ENCODE measurements at places on chromosomes 16 and 17.
A peak's percentile ranks its signal among the peaks of the same experiment; 100 is the strongest.

DNA sequence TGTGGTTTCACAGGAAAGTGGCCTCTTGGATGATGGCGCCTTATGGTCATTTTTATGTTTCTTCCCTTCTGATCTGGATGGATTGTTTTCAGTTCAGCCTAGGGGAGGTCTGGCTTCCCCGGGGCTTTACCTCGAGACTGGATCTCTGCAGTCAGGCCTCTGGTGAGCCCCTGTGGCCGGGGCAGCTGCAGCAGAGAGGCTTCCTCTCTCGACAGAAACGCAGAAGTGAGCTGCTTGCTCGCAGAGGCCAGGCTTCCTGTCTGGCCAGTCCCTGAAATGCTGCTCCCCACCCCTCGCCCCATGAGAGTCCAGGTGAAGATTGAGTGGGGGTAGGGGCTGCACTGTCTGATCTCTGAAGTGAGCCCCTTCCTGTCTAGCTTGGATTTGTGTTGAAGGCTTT lies 44.0 kb downstream of the PLCG2 start:
- no peak for DNase-seq

DNA sequence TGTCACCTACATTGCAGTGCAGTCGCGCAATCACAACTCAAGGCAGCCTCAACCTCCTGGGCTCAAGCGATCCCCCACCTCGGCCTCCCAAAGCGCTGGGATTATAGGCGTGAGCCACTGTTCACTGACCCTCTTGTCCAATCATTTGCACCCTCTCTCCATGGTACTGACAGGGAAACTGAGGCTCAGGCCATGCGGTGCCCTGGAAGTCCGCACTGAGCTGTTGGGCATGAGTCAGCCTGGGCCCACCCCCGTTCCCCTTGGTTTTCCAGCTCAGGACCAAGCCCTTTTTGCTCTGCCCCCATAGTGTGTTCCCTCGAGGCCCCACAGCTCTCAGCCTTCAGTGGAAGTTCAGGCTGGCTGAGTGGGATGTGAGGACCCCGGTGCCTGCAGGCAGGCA lies 10.1 kb downstream of the GSE1 start:
- no peak for DNase-seq

- no peak for DNase-seq
These were observed 8.7 kb downstream of the MXRA7 start for GRCh38 chr17:76702076-76702475.

DNA sequence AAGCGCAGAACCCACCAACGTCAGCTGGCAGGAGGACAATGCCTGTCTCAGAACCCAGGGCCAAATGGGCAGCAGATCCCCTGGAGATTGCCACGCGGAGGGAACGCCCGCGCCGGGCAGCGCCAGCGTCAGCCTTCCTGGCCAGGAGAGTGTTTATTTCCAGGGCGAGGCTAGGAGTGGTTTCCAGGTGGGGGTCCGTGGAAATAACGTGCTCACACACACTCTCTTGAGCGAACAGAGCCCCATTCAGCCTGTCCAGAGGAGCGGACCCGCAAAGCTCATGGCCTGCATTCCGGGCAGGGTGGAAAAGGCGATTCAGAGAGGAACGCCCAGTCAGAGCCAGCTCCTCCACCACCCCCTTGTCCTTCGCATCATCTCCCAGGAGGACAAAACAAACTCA lies 40.3 kb downstream of the SDK2 start:
- DNase-seq, result no peak

- no peak for DNase-seq
These were observed 612 bp downstream of the CISD3 start for GRCh38 chr17:38730526-38731379.

- DNase-seq, result no peak
These were observed 5.4 kb downstream of the WBP2 start for GRCh38 chr17:75849724-75850123.

GRCh38 chr17:22703204-22703603 lies 1010.9 kb downstream of the KCNJ18 start:
- no peak for DNase-seq

DNA sequence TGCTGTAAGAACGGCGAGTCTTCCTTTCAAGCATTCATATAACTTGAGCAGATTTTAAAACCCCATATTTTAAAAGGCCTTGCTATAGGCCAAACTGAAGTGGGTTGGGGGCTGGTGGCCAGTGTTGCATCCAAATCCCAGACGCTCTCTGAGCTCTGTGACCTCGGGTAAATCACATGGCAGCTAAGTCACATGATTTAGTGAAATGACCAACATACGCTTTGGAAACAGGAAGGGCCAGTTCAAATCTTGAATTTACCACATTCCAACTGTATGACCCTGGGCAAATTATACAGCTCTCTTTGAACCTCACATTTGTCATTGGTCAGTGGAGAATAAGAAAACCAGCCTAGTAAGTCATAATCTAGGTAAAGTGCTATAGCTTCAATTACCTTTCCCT lies 519.3 kb downstream of the HAPSTR1 start:
- no peak for DNase-seq

GRCh38 chr16:12735805-12736204 lies 67.9 kb downstream of the CPPED1 start:
- no peak for DNase-seq

DNA sequence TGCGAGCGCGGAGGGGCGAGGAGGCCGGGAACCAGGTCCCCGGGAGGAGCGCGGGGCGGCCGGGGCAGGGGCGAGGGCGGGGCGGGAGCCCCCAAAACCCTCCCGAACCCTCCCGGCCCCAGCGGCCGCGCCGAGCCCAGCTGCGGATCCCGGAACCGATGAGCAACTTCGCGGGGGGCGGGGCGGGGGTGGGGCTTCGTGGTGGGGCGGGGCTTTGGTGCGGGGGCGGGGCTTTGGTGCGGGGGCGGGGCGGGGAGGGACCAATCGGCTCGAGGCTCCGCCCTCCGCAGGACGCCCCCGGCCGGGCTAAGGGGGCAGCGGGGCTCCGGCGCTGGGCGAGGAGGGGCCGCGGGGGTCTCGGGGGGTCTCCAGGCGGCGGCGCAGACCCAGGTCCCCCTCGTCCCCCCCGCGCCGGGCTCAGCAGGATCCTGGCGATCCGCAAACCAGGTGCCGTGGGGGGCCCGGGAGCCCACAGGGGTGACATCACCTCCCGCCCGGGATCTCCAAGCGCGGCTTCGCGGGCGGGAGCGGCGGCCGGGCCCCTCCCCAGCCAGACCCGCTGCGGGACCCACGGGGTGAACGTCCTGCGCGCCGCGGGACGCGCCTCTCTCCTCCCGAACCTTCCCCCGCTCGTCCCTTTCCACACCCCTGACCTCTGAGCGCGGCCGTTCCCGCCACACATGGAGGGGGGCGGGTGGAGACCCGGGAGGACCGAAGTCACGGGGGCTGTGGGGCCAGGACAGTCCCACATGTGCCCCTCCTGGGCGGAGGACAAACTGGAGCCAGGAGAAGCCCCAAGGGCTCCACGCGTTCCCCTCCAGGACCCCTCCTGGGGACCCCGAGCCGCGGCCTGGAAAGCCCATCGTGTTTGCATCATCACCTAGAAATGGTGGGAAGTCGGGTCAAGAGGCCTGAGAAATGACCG lies at the start of gene ABR:
Gene ABR, minus strand, starts transcription at position 164 of the 925 bp plus-strand sequence. CDS start 254 bp downstream, outside the sequence.
- peak; percentile 38 for DNase-seq

- no peak for DNase-seq
These were observed 1517.7 kb upstream of the CDH8 start for GRCh38 chr16:63553980-63554379.

- DNase-seq, result no peak
These were observed 89.1 kb downstream of the KCNJ2 start for GRCh38 chr17:70258465-70258864.

GRCh38 chr17:37124821-37125173 lies 176.0 kb downstream of the AATF start:
- no peak for DNase-seq

- DNase-seq, result no peak
These were observed 1.1 kb upstream of the PGAP3 start for GRCh38 chr17:39688945-39689344.

DNA sequence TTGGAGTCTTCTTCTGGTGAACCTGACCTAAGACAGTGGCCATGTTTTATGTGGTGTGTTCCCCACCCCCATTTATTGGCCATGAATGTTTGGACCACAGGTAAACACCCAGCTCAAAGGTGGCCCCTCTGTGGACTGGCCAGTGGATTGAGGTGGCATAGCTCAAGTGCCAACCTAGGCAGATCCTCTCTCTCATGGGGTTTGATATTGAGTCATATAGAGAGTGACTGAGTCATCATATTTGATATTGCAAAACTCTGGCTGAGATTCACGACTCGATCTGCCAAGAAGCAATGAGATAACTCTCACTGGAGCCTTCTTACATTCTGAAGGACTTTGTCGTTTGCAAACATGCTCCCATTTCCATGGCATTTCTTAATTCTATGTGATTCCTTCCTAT lies 10.5 kb upstream of the TEKT3 start:
- DNase-seq, result no peak

DNA sequence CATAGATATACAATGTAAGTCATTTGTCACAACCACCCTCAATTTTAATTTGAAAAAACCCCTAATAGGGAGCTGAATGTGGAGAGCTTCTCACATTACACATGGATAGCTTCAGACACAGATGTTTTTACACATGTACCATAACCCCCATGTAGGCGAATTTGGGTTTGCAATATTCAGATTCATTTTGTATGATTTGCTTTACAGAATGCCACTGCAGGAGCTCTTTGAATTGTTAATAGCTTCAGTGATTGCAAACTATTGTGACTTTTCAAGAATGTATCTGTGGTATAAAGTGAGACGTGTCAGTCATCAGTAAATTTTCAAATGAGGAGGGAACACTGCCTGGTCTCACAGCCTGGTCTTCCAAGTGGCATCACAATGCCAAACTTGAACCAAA lies 112.6 kb upstream of the CACNG5 start:
- no peak for DNase-seq

GRCh38 chr17:9944704-9945103 lies 39.6 kb upstream of the RCVRN start:
- DNase-seq, result no peak

GRCh38 chr17:71192039-71192555 lies 928.7 kb upstream of the SOX9 start:
- DNase-seq, result no peak

GRCh38 chr16:86846136-86846535 lies 267.8 kb downstream of the FOXL1 start:
- no peak for DNase-seq

DNA sequence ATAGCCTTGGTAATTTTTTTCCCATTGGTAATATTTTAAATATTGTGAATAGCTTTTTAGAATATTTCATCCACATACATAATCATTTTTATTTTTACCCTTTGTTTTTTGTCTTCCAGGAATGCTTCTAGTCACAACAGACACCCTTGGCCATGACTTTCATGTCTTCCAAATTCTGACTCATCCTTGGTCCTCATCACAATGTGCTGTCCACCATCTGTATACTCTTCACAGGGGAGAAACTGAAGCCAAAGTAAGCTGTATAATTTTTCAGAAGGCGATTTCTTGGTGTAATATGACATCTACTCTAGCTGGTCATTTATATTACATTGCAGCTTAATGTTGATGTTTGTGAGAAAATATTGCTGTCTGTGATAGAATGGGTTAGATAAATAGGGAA lies 269.4 kb downstream of the BCAS3 start:
- no peak for DNase-seq

DNA sequence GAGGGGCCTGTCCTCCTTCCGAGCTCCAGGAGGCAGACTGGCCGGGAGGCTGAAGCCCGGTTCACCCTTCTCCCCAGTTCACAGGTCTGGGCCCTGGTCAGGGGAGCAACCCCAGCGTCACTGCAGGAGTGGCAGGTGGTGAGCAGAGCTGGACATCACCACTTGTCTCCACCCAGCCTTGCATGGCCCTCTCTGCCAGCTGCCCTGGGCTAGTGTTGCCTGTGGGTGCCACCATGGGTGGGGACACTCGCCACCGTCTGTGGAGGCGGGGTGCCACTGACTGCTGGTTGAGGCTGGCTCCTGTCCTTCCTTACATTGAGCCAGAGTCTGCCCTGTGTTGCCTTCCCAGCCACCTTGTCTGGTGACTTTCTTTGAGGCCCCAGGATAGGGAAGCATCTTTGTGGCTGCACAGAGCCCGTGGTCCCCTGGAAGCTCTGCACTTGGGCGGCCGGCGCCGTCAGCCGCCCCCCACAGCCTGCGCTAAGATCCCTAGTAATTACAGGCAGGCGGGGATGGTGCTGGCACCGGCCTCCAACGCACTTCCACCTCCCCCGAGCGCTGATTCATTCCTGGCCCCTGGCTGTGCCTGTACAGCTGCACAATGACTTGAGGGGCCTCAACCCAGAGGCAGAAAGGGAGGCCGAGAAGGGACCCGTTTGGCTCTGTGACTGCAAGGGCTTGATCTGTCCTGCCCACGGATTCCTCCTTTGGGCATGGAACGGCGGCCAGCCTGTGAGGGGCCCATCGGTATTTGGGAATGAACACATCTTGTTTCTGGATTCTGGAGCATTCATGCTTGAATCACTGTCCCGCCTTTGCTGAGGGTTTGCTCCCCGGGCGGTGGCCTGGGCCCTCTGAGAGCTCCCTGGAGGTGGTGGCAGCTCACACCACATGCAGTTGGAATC lies 5.2 kb downstream of the BAIAP2 start:
- DNase-seq, result no peak

DNA sequence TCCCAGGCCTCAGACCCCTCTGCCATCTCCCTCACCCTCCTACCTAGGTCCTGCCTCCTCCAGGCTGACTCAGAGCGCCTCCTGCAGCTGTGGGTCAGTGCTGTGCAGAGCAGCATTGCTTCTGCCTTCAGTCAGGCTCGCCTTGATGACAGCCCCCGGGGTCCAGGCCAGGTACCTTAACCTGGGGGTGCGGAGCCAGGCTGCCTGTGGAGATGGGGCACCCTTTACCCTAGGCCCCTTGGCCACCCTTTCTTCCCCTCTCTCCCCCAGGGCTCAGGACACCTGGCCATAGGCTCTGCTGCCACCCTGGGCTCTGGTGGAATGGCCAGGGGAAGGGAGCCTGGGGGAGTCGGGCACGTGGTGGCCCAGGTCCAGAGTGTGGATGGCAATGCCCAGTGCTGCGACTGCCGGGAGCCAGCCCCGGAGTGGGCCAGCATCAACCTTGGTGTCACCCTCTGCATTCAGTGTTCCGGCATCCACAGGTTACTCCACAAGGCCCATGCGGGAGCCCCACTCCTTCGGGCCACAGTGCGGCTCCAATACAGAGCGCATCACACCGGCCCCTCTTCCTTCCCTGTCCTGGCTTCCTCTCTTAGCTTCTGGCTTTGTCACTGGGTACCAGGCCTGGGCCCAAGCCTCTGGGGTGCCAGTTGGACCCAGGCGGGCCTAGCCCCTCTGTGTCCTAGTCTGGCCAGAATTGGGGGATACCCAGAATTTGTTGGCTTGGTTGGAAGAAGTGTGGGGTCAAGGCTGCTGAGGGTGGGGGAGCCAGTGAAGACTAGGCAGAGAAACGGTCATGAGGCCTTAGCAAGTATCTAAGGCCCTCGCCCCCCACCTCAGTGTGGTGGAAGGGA lies 5.0 kb upstream of the KCTD11 start:
- DNase-seq, result no peak

- DNase-seq, result no peak
These were observed 234.7 kb upstream of the SDK2 start for GRCh38 chr17:73878923-73879322.

- no peak for DNase-seq
These were observed 27.2 kb upstream of the TMEM220 start for GRCh38 chr17:10757067-10757466.

- DNase-seq, result no peak
These were observed 810 bp downstream of the NHLRC4 start for GRCh38 chr16:567373-568256.

- no peak for DNase-seq
These were observed 32.5 kb upstream of the MYO18A start for GRCh38 chr17:29212681-29213121.
